IMR-90 (cell line): ENCODE measurements at places on chromosomes 4 and X. TPM values are rescaled to one million over a fixed set of nuclear protein-coding genes. Genes with fewer than 3 reads are reported as not detected.

- DNase-seq = peak; percentile 65
Measured at GRCh38 chrX:46788902-46789301, 30.0 kb upstream of the SLC9A7 start.

- DNase-seq = peak; percentile 62
Measured at GRCh38 chr4:119526786-119527550, 101.6 kb downstream of the PDE5A start.

GRCh38 chr4:137267024-137267423, 265.3 kb downstream of the PCDH18 start:
- peak; percentile 38 for DNase-seq

DNA sequence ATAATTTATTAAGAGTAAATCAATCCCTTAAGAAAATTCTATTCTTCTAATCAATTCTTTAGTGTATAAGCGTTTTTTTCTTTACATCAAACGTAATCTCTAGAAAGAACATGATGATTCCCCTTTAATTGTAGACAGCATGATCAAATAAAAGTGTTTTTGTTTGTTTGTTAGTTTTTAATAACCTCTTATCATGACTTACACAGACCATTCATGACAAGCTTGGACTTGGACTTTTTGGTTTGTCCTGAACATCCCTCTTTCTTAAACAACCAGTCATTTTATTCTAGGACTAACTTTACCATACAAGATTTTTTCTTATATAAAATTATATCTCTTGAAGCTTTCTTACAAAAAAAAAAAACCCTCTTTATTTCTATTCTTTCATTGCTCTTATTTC, 344.6 kb upstream of the SPOCK3 start:
- DNase-seq = no peak

DNA sequence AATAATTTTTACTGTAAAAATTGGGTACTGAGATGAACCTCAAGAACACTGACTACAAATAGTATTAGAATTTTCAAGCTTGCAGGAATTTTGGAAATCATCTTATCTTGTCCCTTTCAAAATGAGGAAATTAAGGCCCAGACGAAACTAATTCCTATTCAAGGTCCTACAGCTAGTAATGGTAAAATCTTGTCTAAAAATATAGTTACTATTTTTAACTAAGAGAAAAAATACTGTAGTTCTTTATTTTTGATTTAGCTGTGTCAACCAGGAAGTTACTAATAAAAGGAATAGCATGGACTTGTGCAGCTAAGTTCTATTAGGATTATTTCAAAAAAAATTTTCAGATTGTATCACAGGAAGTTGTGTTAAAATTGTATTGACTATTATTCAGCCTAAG, 12.7 kb downstream of the PRIMPOL start:
- DNase-seq = no peak

GRCh38 chr4:169437299-169438047, 166.7 kb upstream of the SH3RF1 start:
- no peak for DNase-seq

DNA sequence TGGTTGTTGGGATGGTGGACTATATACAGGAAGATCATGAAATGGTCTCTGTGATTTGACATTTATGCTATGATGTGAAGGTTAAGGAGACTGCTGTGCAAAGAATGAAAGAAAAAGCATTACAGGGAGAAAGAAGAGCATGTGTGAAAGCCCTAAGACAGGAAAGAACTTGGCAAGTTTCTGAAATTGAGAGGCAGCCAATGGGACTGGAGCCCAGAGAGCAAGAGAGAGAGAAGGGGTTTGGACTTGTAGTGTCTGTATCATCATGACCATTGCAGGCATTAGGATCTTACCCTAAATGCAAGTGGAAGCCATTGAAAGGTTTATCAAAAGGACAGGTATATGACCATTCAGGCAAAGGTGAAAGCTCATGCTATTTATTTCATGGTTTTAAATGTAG, 147.1 kb downstream of the NAA11 start:
- no peak for DNase-seq

DNA sequence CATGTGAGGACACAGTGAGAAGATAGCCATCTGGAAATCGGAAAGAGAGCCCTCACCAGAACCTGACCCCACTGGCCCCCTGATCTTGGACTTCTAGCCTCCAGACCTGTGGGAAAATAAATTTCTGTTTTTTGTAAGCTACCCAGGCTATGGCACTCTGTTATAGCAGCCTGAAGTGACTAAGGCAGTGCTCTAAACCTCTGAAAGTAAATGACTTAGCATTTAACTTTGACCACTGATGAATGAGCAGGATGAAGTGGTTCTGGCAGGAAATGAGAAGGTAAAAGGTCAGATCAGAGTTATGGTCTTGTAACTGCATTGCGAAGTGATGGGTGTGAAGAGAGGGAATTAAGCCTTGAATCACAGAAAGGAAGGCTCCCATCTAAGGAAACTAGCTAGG, 17.0 kb downstream of the GPAT3 start:
- DNase-seq = peak; percentile 67

GRCh38 chr4:173014113-173014558, 154.5 kb upstream of the GALNT7 start:
- peak; percentile 85 for DNase-seq

DNA sequence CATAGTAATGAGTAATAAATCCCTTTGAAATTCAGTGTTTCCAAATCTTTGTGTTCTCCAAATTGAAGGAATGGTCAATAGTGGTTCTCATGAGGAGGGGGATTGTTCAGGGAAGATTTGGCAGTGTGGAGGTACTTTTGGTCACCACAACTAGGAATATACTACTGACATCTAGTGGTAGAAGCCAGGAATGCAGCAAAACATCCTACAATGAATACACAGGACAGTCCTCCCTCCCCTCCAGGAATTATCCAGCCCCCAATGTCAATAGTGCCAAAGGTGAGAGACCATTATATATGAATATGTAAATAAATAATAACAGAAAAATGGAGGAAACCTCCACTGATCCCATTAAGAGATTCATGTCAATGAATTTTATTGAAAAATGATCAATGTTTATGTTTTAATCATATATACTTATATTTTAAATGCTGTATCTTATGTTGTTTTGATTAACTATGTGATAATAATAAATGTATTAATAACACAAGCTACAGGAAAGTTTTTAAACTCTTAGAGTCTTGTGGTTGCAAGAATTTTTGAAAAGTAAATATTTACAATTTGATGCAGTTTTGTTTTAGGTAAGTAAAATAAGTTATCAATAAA, 14.4 kb upstream of the FAM9A start:
- peak; percentile 40 for DNase-seq

DNA sequence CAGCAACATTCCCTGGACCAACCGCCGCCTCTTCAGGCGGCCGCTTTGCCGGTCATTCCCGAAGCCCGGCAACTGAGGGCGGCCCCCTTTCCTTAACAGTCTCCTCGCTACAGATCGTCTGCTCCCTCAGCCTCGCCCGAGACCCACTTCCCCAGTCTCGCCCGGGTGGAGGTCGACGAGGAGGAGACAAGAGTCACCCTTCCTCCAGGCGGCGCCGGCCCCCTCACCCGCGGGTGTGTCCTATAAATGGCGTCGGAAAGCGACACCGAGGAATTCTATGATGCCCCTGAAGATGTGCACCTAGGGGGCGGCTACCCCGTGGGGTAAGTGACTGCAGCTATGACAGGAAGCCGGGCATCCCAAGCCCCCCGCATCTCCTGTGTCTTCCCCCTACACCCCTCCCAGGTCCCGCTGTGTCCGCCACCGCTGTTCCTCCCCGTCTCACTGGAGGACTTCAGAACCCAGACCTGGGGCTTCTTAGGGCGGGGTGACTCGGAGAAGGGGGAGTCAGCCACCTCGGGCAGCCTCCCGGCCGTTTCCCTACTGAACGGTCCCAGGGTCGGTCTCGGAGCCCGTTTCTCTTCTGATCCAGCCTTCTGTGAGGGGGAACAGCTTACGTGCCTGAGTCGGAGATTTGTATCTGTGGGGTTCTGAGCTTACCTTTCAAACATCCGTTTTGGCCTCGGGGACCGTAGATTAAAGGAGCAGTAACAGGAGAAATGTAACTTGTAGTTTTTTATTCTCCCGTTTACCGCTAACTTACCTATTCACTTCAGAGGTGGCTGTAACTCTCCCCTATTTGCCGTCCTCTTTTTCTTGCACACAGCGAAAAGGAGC, 570 bp downstream of the WDR44 start:
- no peak for DNase-seq

- no peak for DNase-seq
Measured at GRCh38 chr4:123304151-123304964, 92.2 kb upstream of the SPRY1 start.

DNA sequence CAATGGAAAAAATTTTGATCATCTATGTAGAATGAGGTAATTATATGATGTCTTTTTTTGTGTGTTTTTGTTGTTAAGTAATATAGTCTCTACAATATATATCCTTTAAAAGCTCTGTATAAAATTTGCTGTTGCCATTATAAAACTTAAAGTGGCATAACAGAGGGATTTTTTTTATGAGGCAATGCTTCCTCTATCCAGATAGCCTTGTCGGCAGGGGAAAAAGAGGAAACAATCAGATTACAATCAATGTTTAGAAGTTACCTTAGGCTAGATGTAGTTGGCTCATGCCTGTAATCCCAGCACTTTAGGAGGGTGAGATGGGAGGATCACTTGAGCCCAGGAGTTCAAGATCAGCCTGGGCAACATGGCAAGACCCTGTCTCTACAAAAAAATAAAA, 86.8 kb downstream of the DIAPH2 start:
- DNase-seq = no peak

GRCh38 chr4:70721747-70722146, at the start of gene RUFY3:
Gene RUFY3 (plus strand): TSS chr4:70721964. CDS start chr4:70722574, 610 bp downstream.
- peak; percentile 98 for DNase-seq

KCNIP4 gene
- not detected in 2 replicates for total RNA-seq

CCSER1 gene
- not detected in 2 replicates for total RNA-seq

HMX1 gene
- total RNA-seq = not detected in 2 replicates

TIMP1 gene
- 407 and 512 TPM in 2 replicates for total RNA-seq

GPR82 gene
- total RNA-seq = not detected in 2 replicates

PAGE4 gene
- total RNA-seq = not detected in 2 replicates

ERCC6L gene
- 5.4 and 8.1 TPM in 2 replicates for total RNA-seq

CABS1 gene
- not detected in 2 replicates for total RNA-seq
